ENCODE measurements at places on chromosomes 7 and 10.

DNA sequence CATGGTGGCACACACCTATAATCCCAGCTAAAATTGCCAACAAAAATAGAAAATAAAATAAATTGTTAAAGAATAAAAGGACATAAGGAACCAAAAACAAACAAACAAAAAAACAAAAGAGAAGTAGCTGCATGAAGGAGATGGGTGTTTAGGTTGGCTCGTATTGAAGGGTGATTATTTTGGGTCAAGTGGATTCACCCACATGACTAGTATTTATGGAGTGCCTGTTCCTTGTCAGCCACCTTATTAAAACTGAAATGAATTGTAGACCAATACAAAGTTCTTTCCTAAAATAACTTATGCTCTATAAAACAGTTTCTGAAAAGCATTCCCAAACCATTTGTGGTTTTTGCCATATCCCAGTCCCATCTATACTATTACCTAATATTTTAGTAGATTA, 138.7 kb downstream of the BTAF1 start:
- DNase-seq = no peak

GRCh38 chr7:132394283-132395198, 181.7 kb downstream of the PLXNA4 start:
- DNase-seq = peak; percentile 29

- no peak for DNase-seq
Observed at GRCh38 chr7:47047384-47047783, 534.5 kb downstream of the TNS3 start.

- no peak for DNase-seq
Observed at GRCh38 chr7:70635633-70636032, 496.3 kb upstream of the GALNT17 start.

DNA sequence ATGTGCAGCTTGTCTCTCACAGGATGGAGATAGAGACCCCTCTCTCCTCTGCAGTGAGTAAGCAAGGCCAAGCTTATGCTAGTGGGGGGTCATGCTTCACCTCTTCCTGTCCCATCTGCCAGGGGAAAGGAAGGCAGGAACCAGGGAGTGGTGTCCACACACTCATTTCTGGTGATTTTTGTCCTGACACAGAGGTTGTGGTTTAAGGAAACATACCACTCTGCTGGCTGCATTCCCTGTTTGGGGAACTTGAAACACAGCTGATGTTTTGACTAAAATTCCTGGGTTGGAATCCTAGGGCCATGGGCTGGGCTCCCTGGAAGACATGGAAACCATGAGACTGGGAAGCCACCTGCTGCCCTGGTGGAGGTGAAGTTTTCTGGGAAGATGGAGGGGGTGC, 21.4 kb downstream of the C10orf120 start:
- no peak for DNase-seq

DNA sequence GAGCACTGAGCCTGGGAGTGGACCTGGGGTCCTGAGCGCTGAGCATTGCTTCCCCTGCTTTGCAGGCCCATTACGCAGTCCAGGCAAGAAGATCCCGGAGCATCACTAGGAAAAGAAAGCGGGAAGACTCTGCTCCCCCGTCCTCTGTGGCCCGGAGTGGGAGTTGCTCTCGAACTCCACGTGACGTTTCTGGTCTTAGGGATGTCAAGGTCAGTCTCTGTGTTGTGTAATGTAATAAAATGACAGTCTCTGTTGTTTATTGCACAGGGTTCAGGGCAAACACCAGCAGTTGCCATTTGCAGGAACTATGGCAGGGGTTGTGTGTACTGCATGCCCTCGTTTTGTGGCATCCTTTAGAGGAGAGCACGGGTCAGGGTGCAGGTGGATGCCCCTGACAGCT, 10.0 kb downstream of the IDI2 start:
- no peak for DNase-seq

DNA sequence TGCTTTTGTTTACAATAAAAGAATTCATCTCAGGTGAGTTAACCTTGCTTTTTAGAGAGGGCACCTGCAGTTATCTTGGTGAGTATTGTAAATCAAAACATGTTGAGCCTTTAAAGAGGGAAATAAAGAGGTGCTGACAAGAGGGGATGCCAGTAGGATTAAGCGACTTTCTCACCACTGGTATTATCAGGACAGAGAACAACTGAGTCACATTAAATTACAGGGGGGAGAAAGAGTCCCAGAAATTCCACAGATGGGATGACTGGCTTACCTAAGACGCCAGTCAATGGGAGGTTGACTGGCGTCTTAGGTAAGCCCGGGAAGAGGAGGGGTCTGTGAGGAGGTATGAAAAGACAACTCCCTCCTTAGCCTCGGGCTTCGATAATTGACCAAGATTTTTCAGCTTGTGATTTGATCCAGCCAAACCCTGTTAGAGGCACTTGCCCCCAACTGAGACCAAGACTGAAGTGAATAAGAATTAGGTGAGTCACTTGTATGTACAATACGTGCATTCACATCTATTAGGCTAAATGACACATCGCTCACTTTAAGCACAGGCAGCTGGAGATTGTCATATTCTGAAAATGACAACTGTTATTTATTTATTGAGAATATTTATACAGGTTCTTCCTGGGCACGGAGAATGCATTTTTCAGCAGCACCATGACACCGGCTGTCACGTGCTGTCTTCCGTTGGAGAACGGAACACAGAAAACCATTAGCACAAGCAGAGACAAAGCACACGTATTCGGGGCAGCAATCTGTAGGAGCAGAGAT, 117.6 kb downstream of the SEM1 start:
- no peak for DNase-seq

GRCh38 chr10:104387130-104387888, 33.7 kb downstream of the CFAP58 start:
- no peak for DNase-seq

DNA sequence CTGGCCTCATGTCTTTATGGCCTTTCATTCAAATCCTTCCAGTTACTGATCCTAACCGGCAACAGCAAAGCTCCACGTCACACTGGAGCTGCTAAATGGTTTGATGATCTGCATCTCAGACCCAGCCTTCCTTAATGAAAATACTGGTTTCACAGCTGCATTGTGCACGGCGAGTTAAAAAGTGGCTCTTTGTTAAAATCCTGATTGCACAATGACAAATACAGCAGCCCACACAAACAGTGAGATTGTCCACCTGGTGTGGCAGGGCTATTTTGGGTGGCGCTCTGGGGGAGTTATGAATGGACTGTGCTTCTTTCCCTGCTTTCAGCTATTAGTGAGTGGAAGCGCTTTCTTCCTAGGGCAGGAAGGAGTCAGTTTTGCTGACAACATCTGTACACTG, 63.4 kb upstream of the C1QL3 start:
- DNase-seq = no peak

DNA sequence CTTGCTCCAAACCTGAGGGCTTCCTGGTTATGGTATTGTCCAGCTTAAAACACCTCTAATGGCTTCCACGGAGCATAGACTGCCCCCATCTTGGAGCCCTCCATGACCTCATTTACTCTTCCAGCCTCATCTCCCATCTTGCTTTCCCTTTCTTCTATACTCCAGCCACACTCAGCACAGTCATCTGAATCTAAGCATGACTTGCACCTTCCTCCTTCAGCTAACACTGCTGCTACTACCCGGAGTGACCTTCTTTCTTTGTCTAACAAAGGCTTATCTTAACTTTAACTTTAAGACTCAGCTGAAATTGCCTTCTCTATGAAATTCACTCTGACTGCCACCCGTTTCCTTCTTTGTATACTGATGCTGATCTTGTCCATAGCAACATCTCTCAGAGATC, 135.1 kb downstream of the FAM107B start:
- DNase-seq = no peak

DNA sequence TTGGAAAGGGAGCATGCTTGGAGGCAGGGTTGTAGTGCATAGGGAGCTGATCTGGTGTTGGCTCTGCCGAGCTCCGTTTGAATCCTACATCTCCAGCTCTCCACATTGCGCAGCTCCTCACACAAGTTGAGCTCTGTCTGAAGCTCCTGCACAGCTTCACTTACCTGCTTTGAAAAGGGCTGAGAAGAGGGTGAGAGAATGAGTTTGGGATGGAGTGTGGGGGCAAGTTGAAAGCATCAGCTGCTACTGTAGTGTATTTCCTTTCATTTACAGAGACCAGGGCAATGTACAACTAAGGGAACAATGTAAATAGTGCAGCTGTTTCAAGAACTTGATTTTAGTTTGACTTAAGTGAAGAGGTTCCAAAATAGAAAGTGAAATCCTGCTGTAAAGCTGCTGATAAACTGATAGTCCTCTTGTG, 88.5 kb downstream of the VTI1A start:
- no peak for DNase-seq

DNA sequence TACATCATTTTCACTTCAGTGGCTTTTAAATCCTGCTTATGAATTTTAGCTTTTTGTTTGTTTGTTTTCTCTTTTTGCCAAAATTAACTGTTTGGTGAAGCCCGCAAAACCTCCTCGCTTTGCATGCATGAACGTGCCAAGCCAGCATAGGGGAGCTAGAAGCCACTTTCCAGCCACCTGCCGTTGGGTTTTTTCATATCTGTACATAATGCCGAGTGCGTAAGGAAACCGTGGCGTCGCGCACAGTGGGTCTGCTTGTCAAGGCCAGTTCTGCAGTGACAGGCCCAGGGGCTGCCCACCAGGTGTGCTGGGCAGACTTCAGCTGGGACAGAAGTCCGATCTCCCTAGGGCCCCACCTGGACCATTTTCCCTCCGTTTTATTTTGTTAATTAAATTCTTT, 41.1 kb downstream of the WIPI2 start:
- DNase-seq = no peak

DNA sequence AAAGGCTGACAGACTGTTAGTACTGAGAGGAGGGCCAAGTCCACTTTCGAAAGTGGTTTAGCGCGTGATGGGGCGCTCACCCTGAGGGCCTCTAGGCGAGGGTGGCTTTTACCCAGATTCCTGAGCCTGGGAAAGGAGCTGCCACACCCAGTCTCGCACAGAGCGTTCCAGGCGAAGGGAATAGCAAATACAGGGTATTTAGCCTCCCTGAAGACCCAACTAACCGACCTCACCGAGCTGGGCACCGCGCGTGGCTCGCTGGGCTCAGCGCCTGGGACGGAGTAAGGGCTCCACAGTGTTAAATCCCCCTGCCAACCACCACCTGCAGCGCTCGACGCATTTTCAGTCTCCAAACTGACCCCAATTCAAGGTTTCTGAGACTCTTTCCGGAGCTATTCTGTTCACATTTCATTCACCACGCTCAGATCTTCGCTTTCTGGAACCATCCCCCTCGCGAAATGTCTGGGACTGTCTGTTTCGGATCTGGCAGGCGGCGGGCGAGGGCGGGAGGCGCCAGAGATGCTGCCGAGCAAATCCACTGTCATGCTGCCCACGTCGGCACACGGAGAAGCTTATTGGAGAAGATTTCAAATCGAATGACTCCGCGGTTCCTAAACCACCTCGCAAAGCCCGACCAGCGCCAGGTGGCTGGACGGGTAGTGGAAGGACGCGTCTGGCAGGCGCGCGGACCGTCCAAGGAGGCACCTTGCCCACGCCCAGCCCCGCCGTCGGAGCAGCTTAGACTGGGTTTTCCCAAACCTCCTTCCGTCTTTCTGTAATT, 1.4 kb upstream of the OSBPL3 start:
- DNase-seq = peak; percentile 46

- DNase-seq = no peak
Observed at GRCh38 chr7:128000854-128001265, 30.4 kb downstream of the LRRC4 start.

DNA sequence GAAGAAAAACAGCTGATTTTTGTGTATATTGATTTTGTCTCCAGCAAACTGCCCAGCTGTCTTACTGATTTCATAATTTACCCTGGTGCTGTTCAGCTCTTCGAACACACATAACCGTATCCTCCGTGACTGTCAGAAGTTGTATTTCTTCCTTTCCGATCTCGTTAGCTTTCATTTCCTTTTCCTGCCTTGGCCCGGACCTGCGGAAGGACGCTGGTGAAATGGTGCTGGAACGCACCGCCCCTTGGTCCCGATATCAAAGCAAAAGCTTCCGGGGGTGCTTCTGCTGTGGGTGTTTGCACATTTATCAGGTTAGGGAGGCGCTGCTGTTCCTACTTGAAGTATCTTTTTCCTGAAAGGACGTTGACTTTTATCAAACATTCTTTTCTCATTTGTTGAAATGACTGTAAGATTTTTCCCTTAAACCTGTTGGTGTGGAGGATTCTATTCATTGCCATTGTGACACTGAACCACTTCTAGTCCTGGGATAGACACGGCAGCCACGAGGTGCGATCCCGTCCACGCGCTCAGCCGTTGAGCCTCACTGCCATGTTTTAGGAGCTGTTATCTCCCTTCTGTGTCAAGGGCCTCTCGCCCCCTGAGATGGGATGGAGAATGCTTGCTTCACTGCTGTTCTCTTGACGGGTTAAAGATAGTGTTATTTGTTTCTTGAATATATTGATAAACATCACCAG, 72.6 kb downstream of the FOXL3 start:
- DNase-seq = no peak

DNA sequence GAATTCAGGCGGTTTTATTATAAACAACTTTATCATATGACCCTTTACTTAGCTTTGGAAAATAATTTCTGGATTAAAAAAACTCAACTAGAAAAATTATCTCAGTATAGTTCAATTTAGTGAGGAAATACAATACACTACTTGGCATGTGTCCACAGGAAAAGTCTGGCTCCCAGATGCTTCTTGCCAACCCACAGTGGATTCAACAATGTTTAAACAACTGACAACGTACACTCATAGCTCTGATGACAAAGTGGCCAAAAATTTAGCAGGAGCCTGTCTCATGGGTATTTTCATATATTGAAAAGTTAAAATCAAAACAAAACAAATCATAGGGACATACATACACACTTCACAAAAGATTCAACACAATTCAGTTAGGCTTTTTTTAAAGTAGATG, 158.8 kb downstream of the SKAP2 start:
- no peak for DNase-seq

DNA sequence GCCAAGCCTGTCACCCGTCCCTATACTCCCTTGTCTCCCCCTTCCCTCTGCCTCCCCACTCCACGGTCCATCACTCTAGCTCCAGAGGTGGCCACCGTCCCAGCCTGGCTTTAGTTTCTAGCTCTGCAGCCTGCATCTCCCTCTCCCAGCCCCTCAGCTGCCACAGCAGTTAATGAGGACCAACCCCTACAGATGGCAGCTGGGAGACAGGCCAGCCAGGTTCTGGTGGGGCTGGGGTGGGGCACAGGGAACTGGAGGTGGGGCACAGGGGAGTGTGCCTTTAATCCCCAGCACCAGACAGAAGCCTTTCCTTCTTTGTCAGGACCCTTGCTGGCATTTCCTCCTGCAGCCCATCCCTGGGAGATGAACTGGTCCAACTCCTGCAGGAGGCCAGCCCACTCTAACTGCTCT, 21.1 kb downstream of the UNC5B start:
- no peak for DNase-seq

DNA sequence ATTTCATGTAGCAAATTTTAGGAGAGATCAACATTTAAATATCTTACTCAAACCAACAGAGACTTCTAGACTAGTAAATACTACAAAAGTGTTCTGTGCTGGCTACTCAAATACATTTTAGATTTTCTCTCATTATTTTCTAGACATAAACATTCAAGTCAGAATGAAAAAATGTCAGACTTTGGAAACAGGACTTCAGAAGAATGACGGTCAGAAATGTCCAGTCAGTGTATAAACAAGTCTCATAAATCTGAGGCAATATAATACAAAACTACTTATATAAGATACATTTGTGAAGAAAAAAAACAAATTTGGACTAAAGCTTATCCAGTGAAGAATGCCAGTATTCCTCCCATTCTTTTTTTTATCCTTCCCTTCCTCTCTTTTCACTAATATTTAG, 25.9 kb downstream of the RNLS start:
- DNase-seq = no peak

All from stimulated activated naive CD8-positive, alpha-beta T cell treated with anti-CD3 and anti-CD28 coated beads, Interleukin-15, amount 100 ng/mL, for 72 hours (primary cell).